ENCODE measurements at places on chromosomes 1 and 21. TPM values are rescaled to one million over a fixed set of nuclear protein-coding genes. Genes with fewer than 3 reads are reported as not detected.

Gene APOBEC4
- total RNA-seq: not detected

Gene SELE
- total RNA-seq: 4.9 TPM

Gene PDPN
- 70.3 TPM for total RNA-seq

GRCh38 chr1:10690484-10690883, 106.0 kb downstream of the CASZ1 start:
- no peak for DNase-seq

DNA sequence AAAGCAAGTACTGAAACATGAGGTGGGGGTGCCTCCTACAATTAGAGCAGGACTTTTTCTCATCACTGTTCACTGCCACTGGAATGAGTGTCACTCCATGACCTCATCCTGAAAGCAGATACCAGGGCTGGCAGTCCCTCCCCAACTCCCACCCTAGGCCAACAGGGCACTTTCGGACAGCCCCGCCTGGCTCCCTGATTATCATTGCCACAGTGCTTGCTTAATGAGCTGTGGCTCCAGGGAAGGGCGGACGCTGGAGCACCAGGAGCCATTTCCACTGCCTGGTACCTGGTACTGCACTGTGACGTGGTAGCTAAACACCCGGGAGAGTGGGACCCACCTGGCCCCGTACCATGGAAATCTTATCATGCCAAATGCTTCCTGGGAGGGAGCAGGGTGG, 22.3 kb downstream of the SLC9A1 start:
- no peak for DNase-seq

DNA sequence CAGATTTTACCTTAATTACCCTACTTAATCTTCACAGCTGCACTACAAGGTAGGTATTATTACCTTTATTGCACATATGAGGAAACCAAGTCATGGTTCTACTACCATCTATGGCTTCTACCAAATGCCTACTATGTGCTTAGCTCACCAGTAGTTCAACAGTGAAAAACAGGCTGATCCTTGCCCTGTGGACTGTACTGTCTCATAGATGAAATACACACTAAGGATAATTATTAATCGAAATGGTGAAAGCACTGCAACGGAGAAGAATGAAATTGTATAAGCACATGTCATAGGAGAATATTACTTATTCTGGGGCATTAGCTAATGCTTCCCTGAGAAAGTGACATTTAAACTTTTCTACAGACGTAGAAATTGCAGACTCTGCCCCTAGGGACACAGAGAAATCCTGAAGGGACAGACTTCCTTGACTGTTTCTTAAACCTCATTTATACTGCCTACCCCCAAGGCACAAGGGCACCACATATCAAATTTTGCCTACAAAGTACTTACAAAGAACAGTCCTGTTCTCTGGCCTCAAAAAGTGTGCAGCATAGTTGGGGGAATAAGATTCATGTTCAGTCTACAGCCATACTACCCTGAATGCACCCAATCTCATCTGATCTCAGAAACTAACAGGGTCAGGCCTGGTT, 148.4 kb upstream of the ZC3H11B start:
- no peak for DNase-seq

GRCh38 chr1:159827102-159827490, 423 bp downstream of the SLAMF8 start:
- no peak for DNase-seq

- no peak for DNase-seq
Observed at GRCh38 chr1:90044346-90044745, 49.4 kb downstream of the ZNF326 start.

Gene CD1B
- total RNA-seq: not detected

Gene FAM229A
- total RNA-seq: 1.4 TPM

GRCh38 chr1:45356186-45356585, 15.9 kb upstream of the MUTYH start:
- no peak for DNase-seq

DNA sequence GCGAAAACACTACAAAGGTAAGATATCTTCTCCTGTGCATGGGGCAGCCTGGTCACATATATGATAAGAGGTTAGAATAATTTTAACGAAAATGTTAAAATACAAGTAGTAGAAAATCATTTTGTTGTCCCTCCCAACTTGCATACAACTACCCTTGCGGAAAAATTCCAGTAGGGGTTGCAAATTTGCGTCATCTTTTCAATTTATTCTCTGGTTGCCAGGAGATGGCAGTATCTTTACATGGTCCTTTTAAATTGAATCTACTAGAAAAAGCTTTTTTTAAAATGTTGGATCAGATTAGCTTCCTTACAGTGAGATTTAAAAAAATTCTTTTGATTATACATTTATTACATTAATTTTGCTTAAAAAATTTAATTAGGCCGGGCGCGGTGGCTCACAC, 10.9 kb downstream of the S100PBP start:
- DNase-seq: peak; percentile 10

GRCh38 chr1:15384301-15384901, 25.3 kb upstream of the EFHD2 start:
- DNase-seq: no peak

Gene RAB42
- 5.6 TPM for total RNA-seq

GRCh38 chr1:170618421-170618820, 45.5 kb upstream of the PRRX1 start:
- no peak for DNase-seq

- DNase-seq: peak; percentile 66
Observed at GRCh38 chr21:34282223-34282622, 81.6 kb upstream of the KCNE2 start.

Gene KRTAP11-1
- total RNA-seq: not detected

DNA sequence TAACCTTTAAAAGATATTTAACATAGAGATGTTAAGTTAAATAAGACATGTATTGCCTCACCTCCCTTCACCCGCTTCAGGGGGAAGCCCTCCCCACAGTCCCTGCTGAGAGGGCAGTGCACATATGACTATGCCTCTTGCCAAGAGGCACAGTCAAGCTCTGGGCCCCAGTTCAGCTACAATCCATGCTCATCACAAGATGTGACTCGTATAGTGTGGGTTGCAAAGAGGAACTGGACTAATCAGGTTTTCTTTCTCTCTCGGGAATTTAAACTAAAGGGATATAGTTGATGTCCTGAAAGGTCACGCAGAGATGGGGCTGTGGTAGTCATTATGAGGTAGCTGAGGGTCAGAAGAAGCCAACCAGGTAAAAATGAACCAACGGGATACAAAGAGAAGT, 35.6 kb downstream of the LYST start:
- peak; percentile 4 for DNase-seq

- no peak for DNase-seq
Observed at GRCh38 chr1:11311816-11312755, 39.1 kb downstream of the UBIAD1 start.

GRCh38 chr1:156468693-156469345, 31.8 kb downstream of the MEF2D start:
- DNase-seq: no peak

- DNase-seq: no peak
Observed at GRCh38 chr1:44256762-44257554, 43.7 kb downstream of the DMAP1 start.

- no peak for DNase-seq
Observed at GRCh38 chr21:25750085-25750484, 15.3 kb downstream of the GABPA start.

- DNase-seq: no peak
Observed at GRCh38 chr1:95503278-95504030, 269.4 kb downstream of the RWDD3 start.

Gene TNFSF4
- 2.0 TPM for total RNA-seq

DNA sequence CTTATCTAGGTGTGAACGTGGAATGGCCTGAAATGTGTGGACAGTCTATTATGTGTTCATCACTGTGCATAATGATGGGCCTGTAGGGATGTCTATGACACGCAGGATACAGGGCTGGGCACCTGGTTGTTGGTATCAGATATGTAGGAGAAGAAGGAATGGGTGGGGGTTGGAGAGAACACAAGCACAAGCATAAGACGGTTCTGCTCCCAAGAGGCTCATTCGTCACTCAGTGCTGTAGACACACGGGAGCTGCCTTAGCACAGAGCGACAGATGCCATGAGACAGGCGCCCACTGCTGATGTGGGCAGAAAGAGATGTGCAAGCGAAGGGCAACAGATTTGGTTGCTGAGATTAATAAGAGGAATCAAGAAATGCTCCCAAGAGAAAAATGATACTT, 256.2 kb downstream of the DISC1 start:
- no peak for DNase-seq

Gene CFHR1
- not detected for total RNA-seq

Gene ESPN
- total RNA-seq: 1.3 TPM

- no peak for DNase-seq
Observed at GRCh38 chr1:20660363-20660762, 806 bp downstream of the DDOST start.

- DNase-seq: no peak
Observed at GRCh38 chr1:8600336-8600735, 217.1 kb downstream of the RERE start.

GRCh38 chr21:43981871-43982210, 30.3 kb upstream of the TRAPPC10 start:
- no peak for DNase-seq

Gene PDZK1IP1
- 0.13 TPM for total RNA-seq

DNA sequence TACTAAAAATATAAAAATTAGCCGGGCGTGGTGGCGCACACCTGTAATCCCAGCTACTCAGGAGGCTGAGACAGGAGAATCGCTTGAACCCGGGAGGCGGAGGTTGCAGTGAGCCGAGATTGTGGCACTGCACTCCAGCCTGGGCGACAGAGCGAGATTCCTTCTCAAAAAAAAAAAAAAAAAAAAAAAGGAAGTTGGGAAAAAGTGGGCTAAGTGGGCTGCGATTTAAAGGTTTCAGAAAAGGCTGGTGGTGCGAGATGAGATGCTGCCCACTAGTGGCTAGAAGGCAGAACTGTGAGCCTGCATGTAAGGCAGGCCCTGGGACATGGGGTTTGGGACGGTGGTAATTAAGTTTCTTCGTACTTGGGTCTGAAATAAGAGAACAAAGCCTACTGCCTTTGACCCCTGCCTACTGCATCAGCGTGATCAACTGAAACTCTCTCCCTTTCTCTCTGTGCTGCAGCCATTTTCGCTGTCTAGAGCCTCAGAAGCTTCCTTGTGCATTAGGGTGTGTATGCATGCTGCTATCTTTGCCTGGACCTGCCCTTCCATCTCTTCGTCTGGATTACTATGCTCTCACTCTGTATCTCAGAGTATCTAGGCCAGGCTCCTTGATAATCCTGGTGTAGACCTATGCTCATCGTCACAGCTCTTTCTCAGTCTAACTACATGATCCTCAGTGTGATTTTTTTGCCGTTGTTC, 12.4 kb downstream of the FMOD start:
- peak; percentile 75 for DNase-seq

Gene EXO1
- 3.0 TPM for total RNA-seq

Gene HEYL
- 0.13 TPM for total RNA-seq

Gene AGMAT
- total RNA-seq: 0.38 TPM

GRCh38 chr1:13916530-13916929, 216.5 kb downstream of the PRDM2 start:
- no peak for DNase-seq
